Sigmoid colon (tissue), 7 donors: ENCODE measurements at places on chromosomes 1 and 21. TPM values are rescaled to one million over a fixed set of nuclear protein-coding genes. Genes with fewer than 3 reads are reported as not detected.

DNA sequence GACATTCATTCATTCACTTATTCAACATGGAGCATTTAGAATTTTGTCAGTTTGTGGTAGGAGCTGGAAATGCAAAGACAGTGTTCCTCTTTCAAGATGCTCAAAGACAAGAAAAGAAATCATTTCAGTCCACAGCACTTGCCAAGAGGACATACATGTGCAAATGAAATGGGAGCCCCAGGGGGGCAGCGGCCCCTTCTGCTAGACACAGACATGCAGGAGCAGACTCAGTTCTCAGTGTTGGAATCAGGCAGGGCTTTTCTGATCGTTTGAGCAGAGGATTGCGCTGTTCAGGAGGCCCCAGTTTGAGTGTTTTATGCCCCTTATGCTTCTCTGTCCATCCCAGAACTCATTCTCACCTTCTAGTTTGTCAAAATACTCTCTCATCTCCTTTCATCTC, 35.6 kb upstream of the VASH2 start:
- no peak for DNase-seq

Gene HSD3B1
- not detected for total RNA-seq

- no peak for DNase-seq
These were observed 420.9 kb downstream of the SMYD3 start for GRCh38 chr1:246086191-246086590.

DNA sequence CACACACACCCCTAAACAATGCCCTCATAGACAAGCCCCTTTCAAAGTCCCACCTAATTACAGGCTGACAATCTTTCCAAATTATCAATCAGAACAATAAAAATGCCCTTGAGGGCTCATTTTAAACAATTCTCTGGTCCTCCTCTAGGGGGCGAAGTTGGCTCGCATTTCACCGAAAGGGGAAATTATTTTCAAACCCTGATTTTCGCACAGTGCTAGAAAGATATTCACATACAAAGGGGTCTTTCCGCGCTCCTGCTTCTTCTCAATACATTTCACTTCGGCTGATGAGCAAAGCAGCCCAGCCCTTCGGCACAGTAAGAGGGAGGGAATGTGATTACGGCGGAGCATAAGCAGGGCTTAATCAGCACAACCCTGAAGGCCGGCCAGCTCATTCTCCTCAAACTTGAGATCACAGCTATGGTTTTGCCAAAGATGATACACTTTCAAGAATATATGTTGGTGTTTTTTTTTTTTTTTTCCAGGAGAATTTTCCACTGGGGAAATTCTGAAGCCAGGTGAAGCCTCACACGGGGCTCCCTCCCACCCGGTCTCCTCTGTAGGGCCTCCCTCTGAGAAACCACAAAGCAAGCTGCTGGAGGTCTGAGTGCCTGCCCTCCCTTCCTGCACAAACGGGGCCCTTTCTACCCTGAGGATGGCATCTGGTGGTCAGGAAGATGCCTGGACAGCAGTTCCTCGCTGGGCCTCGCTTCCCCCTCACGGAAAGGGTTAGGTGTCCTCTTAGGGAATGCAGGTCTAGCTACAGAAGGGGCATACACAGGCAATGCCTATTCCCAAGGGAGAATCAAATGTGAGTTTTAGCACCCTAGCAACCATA, 66.9 kb downstream of the GNG12 start:
- no peak for DNase-seq

- no peak for DNase-seq
These were observed 300.9 kb downstream of the ASTN1 start for GRCh38 chr1:176863613-176864012.

Gene SLC25A34
- total RNA-seq = 1.8 TPM

Gene HSPG2
- total RNA-seq = 241 TPM

DNA sequence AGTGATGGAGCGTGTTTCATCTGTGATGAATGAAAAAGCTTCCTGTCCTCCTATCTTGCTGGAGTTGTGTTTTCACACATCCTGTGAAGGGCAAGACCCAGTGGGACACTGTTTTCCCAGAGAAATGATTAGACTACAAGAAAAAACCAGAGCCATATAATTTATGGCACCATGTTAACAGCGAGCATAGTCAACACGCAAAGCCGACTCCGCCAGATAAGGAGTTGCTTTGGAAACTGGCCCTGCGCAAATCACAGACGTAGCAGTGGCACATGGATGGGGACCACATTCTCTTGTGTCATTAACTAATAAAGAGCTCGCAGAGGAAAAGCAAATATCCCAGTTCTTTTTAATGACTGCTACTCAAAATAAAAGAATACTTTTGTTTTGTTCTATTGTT, 471.2 kb upstream of the RUNX1 start:
- no peak for DNase-seq

DNA sequence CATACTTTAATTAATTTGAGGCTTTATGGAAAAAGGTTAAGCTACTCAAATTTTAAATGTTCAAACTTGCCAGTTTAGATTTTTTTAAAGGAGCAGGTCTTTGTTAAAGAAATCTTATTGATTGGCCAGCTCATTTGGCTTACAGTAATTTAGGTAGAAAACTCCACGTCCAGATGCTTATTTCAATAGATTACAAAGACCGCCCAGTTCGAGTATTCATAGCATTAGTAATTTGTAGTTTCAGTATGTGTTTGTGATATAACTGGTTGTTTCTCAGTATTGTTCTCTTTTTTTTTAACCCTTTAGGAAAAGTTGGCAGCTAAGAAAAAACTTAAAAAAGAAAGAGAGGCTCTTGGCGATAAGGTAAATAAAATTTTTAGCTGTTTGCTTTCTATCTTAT, 1.6 kb downstream of the RPF1 start:
- no peak for DNase-seq

Gene INTS11
- 83.8 TPM for total RNA-seq

DNA sequence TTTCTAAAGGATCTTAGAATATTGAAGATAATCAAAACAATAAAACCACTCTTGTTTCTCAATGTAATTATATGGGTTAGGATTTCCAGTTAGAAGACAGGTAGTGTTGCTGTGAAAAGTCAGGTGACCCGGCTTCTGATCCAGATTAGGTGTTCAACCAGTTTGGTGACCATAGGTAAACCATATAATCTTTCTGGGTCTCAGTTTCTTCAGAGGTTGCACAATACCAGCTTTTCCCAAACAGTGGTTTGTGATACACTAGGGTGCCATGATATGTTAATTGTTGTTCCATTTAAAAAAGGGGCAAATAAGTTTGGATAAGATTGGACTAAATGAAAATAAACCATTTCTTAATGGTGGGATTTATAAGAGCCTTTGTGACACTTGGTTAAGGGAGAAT, 64.5 kb upstream of the DMRTA2 start:
- no peak for DNase-seq

Gene MT1HL1
- not detected for total RNA-seq

- DNase-seq = no peak
These were observed 37.4 kb downstream of the CC2D1B start for GRCh38 chr1:52328615-52329014.

GRCh38 chr1:197920414-197921117, 3.4 kb downstream of the LHX9 start:
- no peak for DNase-seq

GRCh38 chr1:182198006-182198605, 136.6 kb upstream of the ZNF648 start:
- DNase-seq = no peak

Gene PSRC1
- 13.6 TPM for total RNA-seq

GRCh38 chr1:84271441-84272151, 29.9 kb upstream of the SAMD13 start:
- no peak for DNase-seq

Gene KIF17
- 2.2 TPM for total RNA-seq

Gene RNU1-4
- under 0.01 TPM for total RNA-seq

GRCh38 chr1:166950156-166950555, 25.2 kb downstream of the ILDR2 start:
- no peak for DNase-seq

Gene ALX3
- total RNA-seq = not detected
